Hepatocyte (in vitro differentiated cells): ENCODE measurements at places on chromosomes 6 and 20.

DNA sequence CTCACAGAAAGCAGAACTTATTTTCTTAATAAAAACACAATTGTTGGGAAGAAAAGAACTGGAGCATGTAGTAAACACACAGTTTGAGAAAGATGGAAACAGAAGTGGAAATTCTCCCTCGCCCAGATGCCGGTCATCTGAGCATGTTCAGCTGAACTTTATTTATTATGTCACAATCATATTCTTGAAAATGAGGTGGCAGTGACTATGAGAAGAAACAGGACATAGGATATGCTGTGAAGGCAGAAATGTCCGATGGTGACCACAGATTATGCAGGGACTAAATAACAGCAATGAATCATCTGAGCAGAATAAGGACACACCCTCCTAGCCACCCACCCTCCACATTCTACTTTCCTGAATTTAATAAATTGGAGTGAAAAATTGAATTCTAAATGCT, 425.3 kb upstream of the NOX3 start:
- DNase-seq = no peak

- DNase-seq = no peak
Observed at GRCh38 chr20:53629436-53629835, 35.8 kb upstream of the ZNF217 start.

- peak; percentile 82 for DNase-seq
Observed at GRCh38 chr6:83511901-83512681, at the start of gene PRSS35. PRSS35 (plus strand) TSS chr6:83512534; CDS start chr6:83523442, 10,908 bp downstream.

- no peak for DNase-seq
Observed at GRCh38 chr20:24493661-24494459, 24.4 kb downstream of the SYNDIG1 start.

DNA sequence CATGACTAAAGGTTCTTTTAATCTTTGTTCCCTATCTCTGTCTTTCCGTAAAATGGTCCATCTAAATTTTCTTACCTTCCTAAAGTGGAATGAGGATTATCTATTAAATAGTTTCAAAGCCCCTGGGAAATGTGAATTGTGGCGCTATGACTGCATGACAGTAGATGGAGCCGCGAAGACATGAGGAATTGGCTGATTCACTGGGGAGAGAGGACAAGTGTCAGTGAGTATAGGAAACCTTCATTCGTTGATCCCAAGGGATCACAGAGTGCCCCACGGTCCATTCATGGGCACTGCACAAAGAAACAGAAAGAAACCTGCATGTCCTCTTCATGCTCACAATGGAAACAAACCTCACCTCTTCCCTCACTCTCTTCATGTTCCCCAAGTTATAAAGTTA, 479.3 kb upstream of the BTBD3 start:
- no peak for DNase-seq

DNA sequence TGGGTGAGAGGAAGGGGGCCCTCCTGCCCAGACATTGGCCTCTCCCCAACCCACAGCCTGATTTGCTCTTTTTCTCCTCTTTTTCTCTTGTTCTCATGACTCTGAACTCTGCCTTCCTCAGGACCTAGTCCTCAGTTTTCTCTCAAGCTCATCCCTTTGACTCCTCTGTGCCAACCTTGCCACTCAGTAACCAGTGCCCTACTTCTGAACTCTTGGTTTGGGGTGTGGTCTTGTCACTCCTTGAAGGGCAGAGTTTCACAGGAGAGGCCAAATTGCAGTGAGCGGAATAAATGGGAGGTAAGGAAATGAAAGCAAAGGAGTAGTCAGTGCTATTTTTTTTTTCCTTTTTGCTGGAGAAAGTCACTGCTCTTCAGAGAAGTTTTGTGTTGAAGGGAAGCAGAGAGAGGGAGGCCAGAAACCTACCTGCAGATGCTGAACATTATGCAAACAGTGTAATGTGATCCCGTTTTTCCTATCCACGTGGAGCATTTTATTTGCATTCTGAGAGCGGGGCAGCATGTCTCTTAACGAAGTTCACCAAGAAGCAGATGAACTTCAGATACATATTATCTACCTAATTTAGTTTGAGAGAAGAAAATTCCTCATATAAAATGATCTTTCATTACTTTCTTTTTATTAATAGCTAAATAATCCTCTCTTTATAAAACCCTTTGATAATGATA, 26.9 kb downstream of the CFAP61 start:
- DNase-seq = no peak

DNA sequence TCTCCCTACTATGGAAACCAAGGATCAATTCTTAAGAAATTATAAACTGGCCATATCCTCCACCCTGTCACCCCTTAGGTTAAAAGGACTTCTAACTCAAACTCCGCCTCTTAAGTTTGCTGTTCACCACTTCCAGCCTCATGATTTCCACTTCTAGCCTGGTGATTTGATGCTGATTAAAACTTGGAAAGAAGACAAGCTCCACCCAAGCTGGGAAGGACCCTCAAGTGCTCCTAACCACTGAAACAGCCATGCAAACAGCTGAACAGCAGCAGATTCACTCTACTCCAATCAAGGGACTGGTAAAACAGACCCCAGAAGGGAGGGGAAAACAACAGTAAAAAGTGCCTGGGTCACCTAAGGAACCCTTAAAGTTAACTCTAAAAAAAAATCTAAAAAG, 10.3 kb downstream of the LCA5 start:
- DNase-seq = no peak

GRCh38 chr20:9617940-9618339, 103.5 kb downstream of the LAMP5 start:
- DNase-seq = peak; percentile 74

- no peak for DNase-seq
Observed at GRCh38 chr6:165717732-165718465, 54.9 kb upstream of the PDE10A start.

GRCh38 chr20:19727251-19727847, 30.7 kb upstream of the RIN2 start:
- DNase-seq = no peak

DNA sequence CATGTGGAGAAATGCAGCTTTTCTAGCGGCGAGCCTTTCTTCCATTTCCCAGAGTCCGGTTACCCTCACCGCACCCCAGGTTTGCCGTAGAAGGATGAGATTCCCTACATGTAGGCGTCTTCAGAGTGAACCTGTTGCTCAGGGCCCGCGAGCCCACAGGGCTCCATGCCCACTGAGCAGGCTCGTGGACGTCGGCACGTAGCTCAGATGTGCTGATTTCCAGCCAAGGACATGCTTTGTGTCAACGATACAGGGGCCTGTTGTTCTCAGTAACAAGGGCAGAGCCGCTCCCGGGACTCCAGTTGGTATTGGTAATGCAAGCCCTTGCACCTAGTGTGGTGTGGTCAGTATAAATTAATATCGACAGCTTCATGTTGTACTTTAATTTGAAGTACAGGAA, 159.6 kb downstream of the MTHFD1L start:
- DNase-seq = no peak

DNA sequence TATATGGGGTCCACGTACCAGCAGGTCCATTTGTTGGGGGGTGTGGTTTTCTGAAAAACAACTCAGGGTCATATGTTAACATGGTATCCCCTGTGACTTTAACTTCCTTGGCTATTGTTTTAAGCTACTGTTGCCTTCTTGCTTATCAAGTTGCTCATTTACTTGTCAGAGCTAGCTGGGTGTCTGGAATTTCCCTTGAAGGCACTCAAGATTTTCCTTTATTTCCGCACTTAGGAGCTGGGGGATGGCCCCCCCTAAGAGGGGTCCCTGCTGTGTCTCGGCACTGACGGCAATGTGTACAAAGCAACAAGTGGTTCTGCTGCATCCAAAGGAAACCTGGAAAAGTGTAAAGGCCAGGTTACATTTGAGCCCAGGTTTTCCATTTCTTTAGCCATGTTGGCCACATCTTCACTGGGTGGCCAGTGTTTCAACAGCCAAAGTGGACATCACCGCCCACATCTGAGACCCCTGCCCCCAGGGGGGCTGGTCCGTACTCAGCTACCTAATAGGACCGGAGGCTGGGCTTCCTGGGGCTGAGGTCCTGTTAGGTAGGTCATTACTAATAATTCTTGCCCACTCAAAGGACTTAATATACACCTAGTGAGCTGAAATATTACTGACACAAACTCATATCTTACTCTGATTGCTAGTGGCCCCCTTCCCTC, 24.8 kb upstream of the SYNDIG1 start:
- DNase-seq = no peak

- no peak for DNase-seq
Observed at GRCh38 chr20:24534282-24534681, 64.9 kb downstream of the SYNDIG1 start.

DNA sequence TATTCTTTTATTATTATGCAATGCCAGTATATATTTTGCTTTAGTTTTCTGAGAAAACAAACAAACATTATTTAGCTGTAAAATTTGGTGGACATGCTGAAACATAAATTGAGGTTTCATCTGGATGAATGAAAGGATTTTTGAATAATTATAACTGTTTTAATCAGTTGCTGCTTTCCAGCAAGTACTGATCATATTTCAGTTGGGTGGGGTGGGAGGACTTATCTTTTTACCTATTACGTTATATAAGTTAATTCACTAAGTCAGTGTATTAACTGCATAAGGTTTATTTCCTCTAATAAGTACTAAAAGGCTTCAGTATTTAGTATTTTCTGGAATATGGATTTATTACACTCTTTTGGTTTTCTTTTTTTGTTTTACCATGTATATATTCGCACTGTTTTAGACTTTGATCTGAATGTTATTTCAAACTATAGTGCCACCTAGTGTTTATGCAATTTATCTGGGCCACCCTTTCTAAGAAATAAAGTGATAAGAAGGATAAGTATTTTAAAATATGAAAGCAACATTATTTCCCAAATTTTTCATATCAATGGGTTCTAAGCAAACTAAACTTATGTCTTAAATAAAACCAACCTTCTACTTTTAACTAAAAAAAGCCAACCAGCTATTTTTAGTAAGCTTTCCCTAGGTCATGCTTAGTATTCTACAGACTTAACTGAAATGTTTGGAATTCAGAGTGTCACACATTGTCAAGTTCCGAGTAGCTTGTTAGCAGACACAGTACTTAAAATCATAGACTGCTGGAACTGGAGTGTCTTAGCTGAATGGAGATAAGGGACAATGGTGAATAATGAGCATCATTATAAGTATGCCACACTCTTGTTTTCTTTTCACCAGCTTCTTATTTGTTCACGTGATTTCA, 105.4 kb upstream of the MCHR2 start:
- DNase-seq = peak; percentile 39

DNA sequence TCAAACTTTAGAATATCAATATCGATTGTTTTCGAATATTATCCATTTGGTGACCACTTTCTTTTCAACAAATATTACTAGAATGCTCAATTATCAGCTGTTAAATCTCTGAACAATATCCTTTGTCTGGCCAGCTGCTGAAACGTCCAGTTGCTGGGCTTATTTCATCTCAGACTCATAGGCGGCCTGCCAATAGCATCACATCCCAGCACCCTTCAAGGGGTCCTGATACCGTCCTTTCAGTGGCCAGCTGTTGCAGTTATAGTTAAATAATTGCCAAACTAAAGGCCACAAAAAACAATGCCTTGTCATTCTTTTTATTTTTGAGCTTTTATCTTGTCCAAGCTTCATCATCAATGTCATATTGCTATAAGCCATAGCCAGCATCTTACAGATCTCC, 1006.8 kb upstream of the MANEA start:
- no peak for DNase-seq

GRCh38 chr20:22425344-22426295, 158.8 kb downstream of the FOXA2 start:
- no peak for DNase-seq

GRCh38 chr6:11851387-11851786, 72.8 kb upstream of the ADTRP start:
- no peak for DNase-seq

GRCh38 chr20:62929051-62929538, 2.8 kb upstream of the DIDO1 start:
- peak; percentile 83 for DNase-seq

- DNase-seq = no peak
Observed at GRCh38 chr20:32052778-32053362, 828 bp downstream of the HCK start.

GRCh38 chr20:6045566-6045965, 8.3 kb downstream of the LRRN4 start:
- DNase-seq = no peak

GRCh38 chr20:53800883-53801604, 207.4 kb upstream of the ZNF217 start:
- DNase-seq = peak; percentile 70

GRCh38 chr6:152598421-152598820, 38.7 kb downstream of the SYNE1 start:
- no peak for DNase-seq

DNA sequence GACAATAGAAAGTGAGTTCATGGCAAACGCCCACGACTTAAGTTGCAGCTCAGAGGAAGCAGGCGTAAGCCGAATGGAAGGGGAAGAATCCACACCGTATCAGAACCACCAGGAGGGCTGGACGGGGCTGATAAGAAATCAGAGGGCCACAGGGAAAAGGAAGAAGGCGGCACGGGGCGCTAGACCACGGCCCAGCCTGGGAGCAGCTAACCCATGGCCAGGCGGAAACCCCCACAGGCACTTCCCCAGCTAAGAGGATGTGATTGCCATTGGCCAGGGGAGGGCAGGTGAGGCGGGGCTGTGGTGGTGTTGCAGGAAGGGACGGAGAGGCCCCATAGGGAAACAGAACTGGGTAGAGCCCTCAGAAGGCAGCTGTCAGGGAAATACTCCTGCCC, 174.0 kb upstream of the AFDN start:
- no peak for DNase-seq

DNA sequence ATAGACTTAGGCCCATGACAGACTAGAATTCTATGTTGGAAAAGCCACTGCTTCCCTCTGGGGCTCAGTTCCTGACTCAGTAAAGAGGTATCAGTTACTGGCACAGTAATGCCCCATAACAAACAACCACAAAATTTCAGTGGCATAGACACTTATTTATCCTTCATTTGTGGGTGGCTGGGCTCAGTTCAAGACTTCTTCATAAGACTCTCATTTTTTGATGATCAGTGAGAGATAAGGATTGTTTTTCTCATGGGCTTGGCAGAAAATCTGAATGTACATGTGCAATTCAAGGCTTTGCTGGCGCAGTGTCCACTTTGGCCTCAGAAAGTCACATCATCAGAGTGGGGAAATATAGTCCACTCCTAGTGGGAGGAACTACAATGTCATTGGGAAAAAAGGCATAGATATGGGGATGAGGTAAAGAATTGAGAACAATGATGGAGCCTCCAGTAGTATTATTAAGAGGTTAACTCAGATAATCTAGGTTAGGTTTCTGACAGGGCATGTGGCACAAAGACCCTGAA, 384.6 kb upstream of the FLRT3 start:
- DNase-seq = no peak

DNA sequence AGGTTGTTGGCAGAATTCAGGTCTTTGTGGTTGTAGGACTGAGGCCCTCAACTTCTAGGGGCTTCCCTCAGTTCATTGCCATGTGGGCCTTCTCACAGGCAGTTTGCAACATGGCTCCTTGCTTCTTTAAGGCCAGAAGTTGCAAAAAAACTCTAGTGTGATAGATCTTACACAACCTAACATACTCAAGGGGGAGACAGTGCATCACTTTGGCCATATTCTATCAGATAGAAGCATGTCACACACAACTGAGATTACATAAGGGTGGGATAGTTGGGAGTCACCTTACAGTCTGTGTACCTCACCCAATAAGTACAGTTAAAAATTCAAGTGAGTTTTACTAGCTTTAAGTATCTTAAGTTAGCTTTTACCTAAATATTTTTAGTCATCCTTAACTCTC, 1.6 kb downstream of the SIRPD start:
- DNase-seq = no peak
